ENCODE measurements at places on chromosomes 2 and 18. TPM values are rescaled to one million over a fixed set of nuclear protein-coding genes. Genes with fewer than 3 reads are reported as not detected.

DNA sequence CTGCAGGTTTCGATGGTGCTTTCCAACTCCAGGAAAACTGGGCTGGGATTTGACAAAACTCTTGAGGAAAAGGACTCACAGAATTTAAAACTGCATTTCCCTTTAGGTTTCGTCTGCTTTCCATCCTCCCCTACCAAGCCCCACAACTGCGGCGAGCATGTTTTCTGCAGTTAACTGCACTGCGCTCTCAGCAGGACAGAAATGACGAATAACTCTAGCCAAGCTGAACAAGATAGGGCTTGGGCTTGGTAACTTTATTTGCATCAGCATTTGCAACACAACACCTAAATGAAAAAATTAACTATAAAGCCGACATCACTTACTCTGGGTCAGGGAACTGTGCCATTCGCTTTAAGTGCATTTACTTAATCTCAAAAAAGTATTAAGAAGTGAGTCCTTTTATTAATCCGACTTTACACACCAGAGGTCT lies 669 bp upstream of the PIKFYVE start:
- H3K27me3 ChIP-seq: no peaks in the 10 kb centered on the region
- peak; percentile 46 for DNase-seq
- H3K4me1 ChIP-seq: peaks cover 13% of the 10 kb centered on the region
- H3K36me3 ChIP-seq: no peaks in the 10 kb centered on the region
- H3K27ac ChIP-seq: peak overlapping the region; percentile 95

- no peak for DNase-seq
- no peak overlapping the region for H3K27ac ChIP-seq
- H3K4me1 ChIP-seq: peaks cover 4% of the 10 kb centered on the region
- H3K27me3 ChIP-seq: no peaks in the 10 kb centered on the region
- H3K4me3 ChIP-seq: no peak overlapping the region
- no peaks in the 10 kb centered on the region for H3K36me3 ChIP-seq
Observed at GRCh38 chr18:3664563-3665178, 214.7 kb downstream of the TGIF1 start.

GRCh38 chr2:78592491-78592890 lies 433.0 kb upstream of the REG3G start:
- no peak overlapping the region for H3K4me3 ChIP-seq
- no peak overlapping the region for H3K27ac ChIP-seq
- H3K36me3 ChIP-seq: no peaks in the 10 kb centered on the region
- H3K4me1 ChIP-seq: no peaks in the 10 kb centered on the region
- no peak for DNase-seq

- H3K36me3 ChIP-seq: no peaks in the 10 kb centered on the region
- no peak overlapping the region for H3K4me3 ChIP-seq
- H3K27me3 ChIP-seq: no peaks in the 10 kb centered on the region
Observed at GRCh38 chr2:183773775-183774174, 649.5 kb downstream of the NUP35 start.

GRCh38 chr2:29323961-29324360 lies 208.7 kb downstream of the CLIP4 start:
- H3K27ac ChIP-seq: no peak overlapping the region
- no peaks in the 10 kb centered on the region for H3K27me3 ChIP-seq
- H3K4me3 ChIP-seq: no peak overlapping the region
- peak; percentile 63 for DNase-seq

DNA sequence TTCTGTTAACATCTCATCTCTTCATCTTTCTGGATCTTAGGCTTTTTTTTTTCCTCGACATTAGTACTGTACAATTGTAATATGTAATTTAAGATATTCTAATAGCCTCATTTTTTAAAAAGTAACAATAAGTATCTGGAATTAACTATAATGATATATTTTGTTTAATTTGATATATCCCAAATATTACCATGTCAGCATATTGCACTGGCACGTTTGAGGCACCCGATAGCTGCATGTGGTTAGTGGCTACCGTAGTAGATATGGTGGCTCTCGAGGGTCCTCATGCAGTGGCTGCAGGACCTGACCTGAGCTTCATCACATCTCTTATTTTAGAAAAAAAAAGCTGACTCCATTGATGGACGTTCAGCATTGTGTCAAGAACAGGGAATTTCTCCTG lies 371.9 kb downstream of the DPP10 start:
- no peak overlapping the region for H3K27ac ChIP-seq
- H3K4me1 ChIP-seq: no peaks in the 10 kb centered on the region
- no peak for DNase-seq
- H3K4me3 ChIP-seq: no peak overlapping the region
- H3K27me3 ChIP-seq: no peaks in the 10 kb centered on the region

DNA sequence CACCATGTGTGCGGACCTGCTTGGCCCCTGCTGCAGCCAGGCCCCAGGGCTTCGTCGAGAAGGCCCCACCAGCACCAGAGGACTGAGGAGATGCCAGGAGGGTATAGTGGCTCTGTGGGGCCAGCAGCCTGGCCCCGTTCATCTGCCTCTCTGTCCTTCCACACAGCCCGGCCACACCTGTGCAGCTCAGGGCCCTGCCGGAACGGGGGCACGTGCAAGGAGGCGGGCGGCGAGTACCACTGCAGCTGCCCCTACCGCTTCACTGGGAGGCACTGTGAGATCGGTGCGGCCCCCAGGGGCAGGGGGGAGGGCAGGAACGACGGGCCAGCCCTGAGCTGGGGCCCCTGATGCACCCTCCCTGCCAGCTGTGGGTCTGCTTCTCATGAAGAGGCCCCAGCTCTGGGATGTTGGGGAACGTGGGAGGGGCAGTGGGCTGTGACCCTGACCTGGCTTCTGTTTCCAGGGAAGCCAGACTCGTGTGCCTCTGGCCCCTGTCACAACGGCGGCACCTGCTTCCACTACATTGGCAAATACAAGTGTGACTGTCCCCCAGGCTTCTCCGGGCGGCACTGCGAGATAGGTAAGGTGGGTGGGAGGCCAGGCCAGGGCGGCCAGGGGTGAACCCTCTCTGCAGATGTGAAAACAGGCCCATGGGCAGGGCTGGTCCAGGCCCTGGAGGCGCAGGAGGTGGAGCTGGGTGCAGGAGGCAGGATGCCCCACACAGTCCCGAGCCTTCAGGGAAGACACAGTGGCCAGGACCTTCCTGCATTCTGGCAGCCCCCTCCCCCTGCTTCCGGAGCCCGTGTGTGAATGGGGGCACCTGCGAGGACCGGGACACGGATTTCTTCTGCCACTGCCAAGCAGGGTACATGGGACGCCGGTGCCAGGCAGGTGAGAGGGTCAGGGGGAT lies 50.3 kb downstream of the MTERF4 start:
- peaks cover 13% of the 10 kb centered on the region for H3K27me3 ChIP-seq
- no peak overlapping the region for H3K4me3 ChIP-seq
- peaks cover 14% of the 10 kb centered on the region for H3K36me3 ChIP-seq
- no peak for DNase-seq

Gene CKAP2L
- 7.9 TPM for total RNA-seq
